Hematopoietic multipotent progenitor cell treated with erythropoietin and hydrocortisone succinate and interleukin-3 and kit ligand, for 8 days (in vitro differentiated cells): ENCODE measurements at places on chromosomes 2 and 18.

- no peak for DNase-seq
These were observed 27.2 kb downstream of the STEAP3 start for GRCh38 chr2:119250718-119251290.

DNA sequence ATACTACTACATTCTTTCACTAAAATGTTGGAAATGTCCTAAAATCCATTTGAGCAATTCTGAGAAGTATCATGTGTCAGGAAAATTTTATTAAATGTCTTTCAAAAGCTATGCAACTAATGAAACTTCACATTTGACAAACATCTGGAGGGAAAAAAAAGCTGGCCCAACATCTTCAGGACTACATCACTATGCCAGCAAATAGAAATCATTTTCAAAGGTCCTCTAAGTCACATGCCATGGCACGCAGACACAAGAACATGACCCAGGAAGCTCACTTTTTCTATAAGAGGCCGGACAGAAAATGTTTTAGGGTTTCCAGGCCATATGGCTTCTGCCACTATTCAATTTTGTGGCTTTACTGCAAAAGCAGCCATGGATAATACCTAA, 11.6 kb downstream of the KANSL3 start:
- DNase-seq = no peak

DNA sequence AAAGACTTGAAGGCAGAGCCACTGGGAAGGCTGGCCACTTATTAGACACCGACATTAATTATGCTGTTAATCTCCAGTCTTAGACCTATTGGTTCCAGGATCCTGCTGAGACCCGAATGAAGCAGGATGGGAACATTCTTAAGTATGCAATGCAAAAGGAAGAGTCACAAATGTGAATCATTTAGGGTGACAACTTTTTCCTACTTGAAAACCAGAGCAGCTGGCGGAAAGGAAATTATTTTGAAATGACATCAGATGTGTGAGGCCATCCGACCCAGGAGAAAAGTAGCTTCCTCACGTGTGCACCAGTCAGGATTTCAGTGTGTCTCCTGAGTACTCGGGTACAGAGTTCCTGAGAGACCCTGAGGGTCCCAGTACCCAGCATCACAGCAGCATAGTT, 222.9 kb upstream of the NCKAP5 start:
- DNase-seq = no peak

- no peak for DNase-seq
These were observed 13.3 kb downstream of the ACKR3 start for GRCh38 chr2:236582968-236583367.

DNA sequence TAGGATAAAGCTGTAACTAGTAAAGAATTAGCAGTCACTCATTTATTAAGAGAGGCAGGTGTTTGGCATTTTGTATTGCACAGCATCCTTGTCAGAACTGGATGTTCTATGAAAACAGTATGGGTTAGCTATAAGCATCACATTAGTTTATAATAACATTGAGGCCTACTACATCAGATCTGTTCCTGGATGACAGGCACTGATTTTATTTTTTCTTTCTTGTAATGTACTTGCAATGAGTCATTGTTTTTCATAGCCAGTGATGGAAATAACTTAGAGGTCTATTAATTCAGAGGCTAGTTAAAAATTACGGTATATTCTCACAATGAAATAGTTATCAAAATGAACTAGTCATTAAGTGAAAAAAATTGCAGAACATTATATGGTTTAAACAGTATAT, 13.0 kb upstream of the RMDN2 start:
- DNase-seq = no peak

DNA sequence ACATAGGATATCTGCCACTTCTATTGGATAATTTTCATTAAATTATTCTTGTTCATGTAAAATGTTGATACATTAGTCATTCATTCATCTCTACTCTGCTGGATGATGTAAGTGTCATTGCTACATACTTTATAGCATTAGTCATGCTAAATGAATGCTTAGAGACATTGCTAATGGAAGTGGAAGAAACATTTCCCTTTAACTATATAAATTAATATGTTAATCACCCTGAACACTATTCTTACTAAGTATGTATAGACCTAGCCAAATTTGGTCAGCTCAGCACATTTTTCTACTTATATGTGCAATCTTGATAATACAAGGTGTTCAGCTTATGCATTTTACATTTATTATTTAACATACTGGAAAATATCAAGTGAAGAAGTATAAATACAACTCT, 160.2 kb downstream of the DPP4 start:
- no peak for DNase-seq

DNA sequence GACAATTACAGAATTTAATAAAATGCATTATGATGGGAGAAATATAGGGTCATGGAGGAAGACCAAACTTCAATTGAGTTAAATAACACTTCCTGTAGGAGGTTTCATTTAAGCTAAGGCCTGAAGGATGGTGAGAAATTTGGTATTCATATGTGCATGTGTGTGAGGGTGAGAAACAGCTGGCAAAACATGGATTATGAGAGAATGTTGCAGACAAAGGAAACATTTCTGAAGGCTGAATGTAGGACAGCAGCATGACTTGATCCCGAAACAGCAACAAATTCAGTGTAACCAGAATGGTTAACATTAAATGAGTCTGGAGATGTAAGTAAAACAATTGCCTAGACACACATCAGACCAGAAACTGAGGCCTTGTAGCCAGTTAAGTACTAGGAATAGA, 630.8 kb downstream of the NR4A2 start:
- DNase-seq = no peak
